CD4-positive, alpha-beta T cell treated with Interleukin-1 beta for 1 hour (primary cell): ENCODE measurements at places on chromosomes 7 and 10.

DNA sequence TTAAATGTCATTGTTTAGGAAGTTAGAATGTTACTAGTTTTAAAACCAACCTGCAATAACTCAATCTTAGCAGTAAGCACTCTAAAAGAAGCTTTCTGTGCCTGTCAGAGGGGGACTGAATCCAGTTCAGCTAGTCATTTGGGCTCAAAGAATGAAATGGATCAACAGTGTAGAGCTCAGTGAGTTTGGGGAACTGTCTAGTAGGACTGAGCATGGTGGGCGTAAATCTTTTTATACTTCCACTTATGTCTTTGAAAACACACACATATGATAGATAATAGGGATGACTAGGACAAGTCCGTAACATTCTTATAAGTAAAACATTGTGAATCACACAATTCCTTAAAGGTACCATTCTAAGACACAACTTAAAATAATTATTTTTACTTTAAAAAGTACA lies 11.5 kb downstream of the GSAP start:
- no peak for DNase-seq

- DNase-seq, result no peak
Observed at GRCh38 chr10:110634527-110635209, 9.5 kb upstream of the RBM20 start.

GRCh38 chr7:48084727-48085432 lies 4.2 kb upstream of the UPP1 start:
- peak; percentile 82 for DNase-seq

GRCh38 chr10:30013757-30014156 lies 45.6 kb downstream of the JCAD start:
- DNase-seq, result no peak

DNA sequence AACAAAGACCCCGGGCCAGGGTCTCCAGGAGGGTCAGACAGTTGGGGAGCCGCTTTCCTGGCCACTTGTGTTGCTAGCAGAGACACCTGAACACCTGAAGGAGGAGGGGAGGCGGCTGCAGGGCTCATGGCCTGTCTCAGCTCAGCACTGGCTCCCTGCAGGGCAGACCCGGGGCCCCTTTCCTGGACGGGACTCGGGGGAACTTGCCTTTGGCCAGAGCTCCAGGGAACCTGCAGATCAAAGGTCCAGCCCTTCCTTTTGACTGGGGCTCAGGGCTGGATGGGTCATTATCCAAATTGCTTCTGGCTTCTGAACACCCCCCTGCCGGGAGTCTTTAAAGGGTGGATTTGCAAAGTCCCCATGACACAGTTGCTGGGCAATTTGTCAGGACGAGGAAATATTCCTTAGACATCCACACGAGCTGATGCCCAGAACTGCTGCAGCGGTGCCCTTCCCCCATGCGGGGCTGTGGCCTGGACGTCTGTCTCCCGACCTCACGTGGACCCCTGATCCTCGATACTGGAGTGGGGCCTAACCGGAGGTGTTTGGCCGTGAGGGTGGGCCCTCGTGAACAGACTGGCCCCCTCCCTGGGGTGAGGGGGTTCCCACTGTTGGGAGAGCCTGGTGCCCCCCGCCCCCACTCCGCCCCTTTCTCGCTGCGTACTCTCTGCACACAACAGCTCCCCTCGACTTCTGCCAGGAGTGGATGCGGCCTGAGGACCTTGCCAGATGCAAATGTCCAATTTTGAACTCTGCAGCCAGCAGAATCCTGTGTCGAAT lies 194.3 kb downstream of the ELFN1 start:
- no peak for DNase-seq

GRCh38 chr10:8803992-8804391 lies 749.5 kb downstream of the GATA3 start:
- DNase-seq, result no peak

DNA sequence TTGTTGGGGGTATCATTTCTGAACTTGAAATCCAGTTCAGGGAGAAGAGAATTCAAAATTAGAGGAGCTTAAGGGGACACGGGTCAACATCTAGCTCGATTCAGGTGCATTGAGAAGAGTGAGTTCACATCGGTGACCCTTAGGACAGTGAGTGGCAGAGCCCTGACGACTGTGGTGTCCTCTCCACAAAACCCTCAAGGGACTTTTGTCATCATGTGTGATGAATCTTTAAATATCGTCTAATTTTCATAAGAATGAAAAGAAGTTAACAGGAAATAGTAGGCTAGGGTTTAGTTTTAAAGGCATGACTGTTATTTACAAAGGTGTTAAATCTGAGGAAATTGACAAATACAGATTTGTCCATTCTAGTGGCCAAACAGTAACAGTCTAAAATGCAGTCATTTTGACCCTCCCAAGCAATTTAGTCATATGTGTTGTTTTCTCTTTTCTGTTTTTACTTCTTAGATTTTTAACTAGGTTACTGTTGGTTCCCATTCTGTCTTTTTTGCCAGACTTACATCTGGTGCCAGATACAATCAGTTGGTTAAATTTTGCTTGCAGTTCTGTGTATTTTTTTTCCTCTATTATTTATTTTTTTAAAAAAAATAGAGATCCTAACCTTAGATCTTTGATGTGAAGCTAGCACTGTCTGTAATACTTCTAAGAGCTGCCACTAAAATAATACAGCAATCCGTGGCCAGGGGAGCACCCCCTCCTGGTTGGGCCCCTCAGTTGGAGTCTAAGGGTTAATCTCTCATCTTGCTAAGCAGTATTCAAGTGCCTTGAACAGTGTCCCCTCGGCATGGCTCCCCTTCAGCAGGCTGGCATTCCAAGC lies 34.9 kb upstream of the SH2B2 start:
- DNase-seq, result no peak

DNA sequence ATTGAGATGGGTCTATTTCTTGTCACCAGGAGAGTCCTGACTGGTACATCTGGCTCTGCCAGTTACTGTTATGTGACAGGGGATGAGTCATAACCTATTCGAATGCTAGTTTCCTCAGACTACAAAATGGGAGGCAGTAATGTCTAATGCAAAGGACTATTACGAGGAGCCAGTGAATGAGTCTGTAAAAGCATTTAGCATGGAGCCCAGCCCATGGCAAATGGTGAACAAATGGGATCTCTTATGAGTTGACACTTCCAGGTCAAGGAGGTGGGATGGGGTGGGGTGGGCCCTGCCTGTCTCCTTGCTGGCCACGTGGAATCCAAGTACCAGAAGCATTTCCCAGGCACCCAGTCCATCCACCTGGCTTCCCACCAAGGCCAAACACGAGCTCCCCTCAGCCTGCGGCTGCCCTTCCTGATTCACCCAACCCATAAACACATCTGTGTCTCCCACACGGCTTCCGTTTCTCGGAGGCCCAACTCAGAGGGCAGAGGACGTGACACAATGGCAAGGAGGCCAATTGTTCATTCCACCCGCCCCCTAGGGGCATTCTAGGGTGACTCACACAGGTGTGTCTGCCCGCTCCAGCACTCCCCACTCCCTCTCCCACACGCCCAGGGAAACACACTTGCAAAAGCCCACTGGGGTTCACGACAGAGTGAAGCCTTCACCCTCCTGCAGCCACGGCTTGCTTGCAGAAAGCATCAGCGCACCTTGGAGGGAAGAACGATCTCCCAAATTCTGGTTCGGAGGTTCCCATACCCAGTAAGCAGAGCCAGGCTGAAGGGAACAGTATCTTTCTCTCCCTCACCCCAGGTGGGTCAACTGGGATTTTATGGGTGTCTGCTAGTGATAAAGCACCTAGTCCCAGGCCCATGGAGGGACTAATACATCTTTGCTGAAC lies 109.8 kb downstream of the SH3PXD2A start:
- peak; percentile 13 for DNase-seq

DNA sequence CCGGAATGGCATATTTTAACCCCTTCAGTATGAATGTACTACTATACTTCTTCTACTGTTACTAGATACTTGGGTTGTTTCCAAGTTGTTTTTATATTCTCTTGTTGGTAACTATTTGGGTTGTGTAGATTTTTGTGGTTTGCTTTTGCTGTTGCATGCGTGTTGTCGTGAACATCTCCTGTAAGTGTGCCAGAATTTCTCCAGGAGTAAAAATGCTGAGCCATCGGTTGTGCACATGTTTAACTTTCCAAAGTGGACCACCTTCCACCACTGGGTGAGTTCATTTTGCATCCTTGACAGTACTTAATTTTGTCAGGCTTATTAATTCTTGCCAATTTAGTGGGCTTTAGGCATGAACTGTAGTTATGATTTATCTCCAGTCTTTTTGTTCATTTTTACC lies 47.9 kb downstream of the CSGALNACT2 start:
- no peak for DNase-seq

DNA sequence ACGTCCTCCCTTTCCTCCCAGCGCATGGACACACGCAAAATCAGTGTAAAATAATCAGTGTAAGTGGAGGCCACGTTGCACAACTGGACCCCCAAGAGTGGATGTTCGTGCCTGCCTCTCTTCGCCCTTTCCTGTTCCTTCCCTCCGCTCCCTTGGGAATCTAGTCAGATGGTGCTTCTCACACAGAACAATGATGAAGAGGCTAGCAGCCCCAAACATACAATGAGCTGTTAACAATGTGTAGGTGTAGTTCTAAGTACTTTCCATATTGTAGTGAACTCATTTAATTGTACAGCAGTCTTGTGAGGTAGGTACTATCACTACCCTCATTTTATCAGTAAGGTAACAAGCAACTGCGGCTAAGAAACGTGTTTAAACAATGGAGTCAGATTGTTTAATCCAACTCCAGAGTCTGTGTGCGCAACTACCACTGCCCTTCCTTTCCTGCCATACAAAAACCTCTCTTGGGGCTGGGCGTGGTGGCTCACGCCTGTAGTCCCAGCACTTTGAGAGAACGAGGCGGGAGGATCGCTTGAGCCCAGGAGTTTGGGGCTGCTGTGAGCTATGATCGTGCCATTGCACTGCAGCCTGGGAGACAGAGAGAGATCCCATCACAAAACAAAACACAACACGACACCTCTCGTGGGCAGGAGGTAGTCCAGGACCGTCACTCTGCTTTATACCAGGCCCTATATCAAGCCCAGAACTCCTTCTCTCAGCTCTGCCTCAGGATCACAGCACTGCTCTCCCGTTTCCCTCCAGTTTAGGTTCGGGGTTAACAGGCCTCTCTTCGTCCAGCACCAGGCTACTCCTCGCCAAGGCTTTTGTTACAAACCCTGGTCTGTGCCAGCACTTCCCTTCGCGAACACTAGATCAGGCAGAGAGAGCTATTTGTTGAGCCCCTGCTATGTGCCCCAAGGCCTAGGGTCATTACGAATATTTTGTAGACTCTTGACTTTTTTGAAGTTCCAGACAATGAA lies 1.1 kb downstream of the FKBP9 start:
- no peak for DNase-seq

- no peak for DNase-seq
Observed at GRCh38 chr7:92725161-92725925, 111.0 kb downstream of the CDK6 start.

GRCh38 chr7:78125884-78126283 lies 327.3 kb downstream of the PHTF2 start:
- DNase-seq, result no peak

GRCh38 chr7:138632384-138632783 lies 68.8 kb downstream of the SVOPL start:
- no peak for DNase-seq

GRCh38 chr10:133458710-133459453 lies 5.1 kb downstream of the SCART1 start:
- DNase-seq, result no peak

DNA sequence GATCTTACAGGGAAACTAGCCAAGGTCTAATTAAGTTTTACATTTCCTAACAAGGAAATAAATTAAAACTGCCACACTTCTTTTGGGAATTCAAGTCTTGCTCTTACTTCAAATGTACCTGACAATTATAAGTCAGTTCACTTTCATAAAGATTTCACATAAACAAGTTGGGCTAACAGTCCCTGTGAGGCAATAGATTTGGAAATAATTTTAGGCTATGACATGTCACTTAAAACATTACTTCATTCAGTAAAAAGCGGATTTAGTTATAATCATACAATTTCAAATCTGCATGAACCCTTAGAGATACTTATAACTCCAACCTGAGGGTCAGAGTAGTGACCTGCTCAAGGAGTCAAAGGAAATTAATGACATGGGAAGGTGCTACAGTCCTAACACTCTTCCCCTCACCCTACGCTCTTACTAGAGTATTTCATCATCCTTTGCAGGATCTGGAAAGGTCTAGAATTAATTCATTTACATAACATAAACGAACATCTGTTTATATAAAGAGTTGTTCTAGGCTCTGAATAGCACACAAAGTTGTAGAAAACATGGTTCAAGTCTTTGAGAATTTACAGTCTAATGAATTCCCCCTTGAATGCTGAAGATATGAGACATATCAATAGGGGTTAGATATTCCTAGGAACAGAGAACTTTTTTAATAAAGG lies 32.3 kb upstream of the DNAJB12 start:
- DNase-seq, result no peak

- no peak for DNase-seq
Observed at GRCh38 chr7:52026140-52026539, 709.5 kb upstream of the COBL start.

DNA sequence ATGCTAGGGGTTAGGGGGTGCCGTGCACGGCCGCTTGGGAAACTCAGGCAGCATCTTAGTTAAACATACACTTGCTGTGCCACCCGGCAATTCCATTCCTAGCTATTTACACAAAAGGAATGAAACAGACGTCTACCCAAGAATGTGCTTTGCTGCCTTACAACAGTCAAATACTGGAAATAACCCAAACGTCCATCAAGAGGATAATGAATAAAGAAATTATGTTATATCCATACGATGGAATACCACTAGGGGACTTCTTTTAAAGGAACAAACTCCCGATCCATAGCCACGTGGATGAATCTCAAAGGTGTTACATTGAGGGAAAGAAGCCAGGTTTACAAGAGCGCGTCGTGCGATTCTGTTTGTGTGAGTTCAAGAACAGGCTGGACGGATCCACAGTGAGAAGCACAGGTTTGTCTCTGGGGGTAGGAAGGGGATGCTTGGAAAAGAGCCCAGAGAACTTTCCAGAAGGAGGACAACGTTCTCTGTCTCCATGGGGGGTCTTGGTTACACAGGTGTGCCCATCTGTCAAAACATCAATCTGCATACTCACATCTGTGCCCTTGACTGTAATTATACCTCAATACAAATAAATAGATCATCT lies 41.8 kb downstream of the STK32C start:
- DNase-seq, result no peak

- no peak for DNase-seq
Observed at GRCh38 chr10:5818894-5819293, 5.7 kb upstream of the GDI2 start.

DNA sequence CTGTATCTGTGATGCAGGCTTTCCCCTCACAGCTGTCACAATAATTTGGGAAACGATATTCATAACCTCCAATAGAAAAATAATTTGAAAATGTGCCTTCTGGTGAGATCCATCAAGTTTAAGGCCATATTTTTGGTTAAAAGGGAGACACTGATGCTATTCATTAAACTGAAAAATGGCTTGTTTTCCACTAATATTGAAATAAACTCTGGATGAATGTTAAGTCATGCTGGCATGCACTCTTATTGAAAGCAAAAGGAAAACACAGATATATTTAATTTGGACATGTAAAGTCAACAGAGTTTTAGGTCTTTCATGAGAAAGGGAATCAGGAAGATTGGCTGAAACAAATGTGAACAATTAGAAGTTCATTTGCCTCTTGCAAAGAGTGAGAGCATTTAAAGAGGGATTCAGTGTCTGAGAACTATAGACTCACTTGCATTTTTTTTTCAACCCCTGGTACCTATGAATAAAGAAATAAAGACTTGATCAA lies 879.2 kb downstream of the LRMDA start:
- DNase-seq, result no peak
